Activated CD8-positive, alpha-beta memory T cell treated with anti-CD3 and anti-CD28 coated beads for 24 hours (primary cell): ENCODE measurements at places on chromosomes 3 and 15.

DNA sequence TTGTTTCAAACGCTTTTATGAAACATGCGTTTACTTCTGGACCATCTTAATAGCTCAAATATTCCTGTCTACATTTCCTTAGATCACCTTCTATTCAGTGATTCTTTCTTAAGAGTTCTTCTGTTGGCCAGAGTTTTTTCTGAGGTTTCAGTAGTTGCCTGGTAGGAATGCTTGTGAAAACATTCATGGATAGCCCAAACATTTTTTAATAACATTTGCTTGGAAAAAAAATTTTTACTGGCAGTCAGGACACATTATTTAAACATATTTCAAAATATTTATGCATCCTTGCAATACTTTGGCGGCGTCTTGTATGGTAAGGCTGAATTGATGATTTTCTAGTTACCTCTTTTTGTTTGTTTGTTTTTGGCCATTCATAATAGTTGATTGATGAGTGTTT is 47.4 kb upstream of the ZBTB20 start:
- DNase-seq: no peak

- peak; percentile 69 for DNase-seq
Observed at GRCh38 chr3:60086811-60087210, 1037.0 kb upstream of the CFAP20DC start.

- DNase-seq: no peak
Observed at GRCh38 chr15:62711691-62712454, 330.7 kb upstream of the TPM1 start.

DNA sequence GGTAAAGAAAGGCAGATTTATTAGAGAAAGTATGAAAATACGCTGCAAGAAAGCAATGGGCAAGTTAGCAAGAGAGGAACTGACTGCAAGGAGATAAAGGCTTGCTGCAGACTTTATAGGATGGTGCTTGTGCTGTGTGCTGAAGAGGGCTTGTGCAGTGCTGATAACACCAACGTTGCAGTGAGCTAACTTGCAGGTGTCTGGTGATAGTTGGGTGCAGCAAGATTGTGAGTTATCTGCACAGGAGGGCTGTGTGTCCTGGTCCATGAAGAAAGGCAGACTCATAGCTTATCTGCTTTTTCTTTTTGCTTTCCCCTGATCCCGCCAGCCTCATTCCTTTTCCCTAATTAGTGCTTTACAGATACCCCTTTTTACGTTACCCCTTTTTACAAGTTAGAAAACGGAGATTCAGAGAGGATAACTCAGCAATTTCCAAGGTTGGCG is 58.0 kb upstream of the ZNF148 start:
- no peak for DNase-seq

DNA sequence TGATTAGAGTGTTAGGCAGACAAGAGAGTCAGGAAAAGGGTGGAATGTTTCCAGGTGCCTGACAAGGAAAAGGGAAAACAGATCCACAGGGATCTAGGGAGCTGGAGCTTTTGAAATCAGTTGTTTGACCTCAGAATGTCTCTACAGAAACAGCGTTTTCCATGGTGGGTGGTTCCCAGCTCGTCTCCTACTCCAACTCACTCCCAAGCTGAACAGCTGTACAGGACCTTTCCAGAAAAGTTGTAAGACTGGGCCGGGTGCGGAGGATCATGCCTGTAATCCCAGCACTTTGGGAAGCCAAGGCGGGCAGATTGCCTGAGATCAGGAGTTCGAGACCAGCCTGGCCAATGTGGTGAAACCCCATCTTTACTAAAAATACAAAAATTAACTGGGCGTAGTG is 55.7 kb upstream of the RYK start:
- DNase-seq: peak; percentile 52

GRCh38 chr3:41190509-41191284 is 8.6 kb upstream of the CTNNB1 start:
- DNase-seq: no peak

DNA sequence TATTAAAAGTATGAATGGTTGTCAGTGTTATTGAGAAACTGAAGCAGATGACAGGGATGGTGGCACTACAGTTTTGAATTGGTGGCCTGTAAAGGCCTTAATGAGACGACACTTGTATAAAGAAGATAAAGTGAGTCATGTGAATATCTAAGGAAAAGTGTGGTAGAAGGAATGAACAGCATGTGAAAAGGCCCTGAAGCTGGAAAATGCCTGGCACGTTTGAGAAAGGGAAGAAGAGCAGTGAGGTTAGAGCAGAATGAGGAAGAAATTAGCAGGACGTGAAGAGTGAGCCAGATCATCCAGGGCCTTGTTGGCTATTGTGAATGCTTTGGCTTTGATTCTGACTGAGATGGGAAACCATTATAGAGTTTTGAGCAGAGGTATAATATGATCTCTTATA is 387.6 kb upstream of the DPH6 start:
- DNase-seq: no peak

- DNase-seq: no peak
Observed at GRCh38 chr15:86714241-86714640, 634.6 kb downstream of the AGBL1 start.

GRCh38 chr15:34889476-34889875 is 80.1 kb downstream of the AQR start:
- no peak for DNase-seq

DNA sequence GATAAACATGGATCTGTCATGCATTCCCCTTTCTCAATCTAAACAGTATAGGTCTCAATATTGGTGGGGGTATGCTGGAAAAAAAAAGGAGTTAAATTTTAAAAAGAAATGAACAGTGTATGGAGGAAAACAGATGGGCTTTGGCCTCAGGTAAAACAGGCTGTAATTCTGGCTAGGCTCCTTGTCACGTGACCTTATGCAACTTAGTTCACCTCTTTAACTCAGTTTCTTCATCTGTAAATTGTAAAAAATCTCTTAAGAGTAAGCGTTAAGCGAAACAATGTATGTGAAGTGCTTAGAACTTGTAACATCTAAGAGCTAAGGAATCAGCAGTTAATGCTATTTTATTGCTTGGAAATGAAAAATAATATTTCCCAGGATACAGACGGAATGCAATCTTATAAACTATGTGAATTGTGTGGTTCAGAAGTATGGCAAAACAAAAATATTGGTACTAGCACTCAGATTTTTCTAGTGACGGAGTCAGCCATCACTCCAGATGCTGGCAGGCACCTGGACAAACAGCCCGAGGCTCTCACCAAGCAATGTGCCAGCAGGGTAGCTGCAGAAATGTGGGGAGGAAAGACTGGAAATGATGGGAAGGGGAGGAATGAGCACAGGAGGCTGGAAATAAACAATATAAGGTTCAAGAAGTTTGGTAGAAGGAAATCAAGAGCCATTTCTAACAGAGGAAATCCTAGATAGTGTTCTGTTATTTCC is 172.8 kb downstream of the USP13 start:
- DNase-seq: no peak
